Activated naive CD8-positive, alpha-beta T cell treated with anti-CD3 and anti-CD28 coated beads, Interleukin-2, amount 50 U/mL, for 16 hours (primary cell): ENCODE measurements at places on chromosomes 1 and 21.

- no peak for DNase-seq
Measured at GRCh38 chr1:197415221-197415620, 147.2 kb downstream of the CRB1 start.

- no peak for DNase-seq
Measured at GRCh38 chr1:241775021-241775420, 73.0 kb upstream of the EXO1 start.

GRCh38 chr1:9435153-9435636 lies 104.1 kb upstream of the SLC25A33 start:
- no peak for DNase-seq

DNA sequence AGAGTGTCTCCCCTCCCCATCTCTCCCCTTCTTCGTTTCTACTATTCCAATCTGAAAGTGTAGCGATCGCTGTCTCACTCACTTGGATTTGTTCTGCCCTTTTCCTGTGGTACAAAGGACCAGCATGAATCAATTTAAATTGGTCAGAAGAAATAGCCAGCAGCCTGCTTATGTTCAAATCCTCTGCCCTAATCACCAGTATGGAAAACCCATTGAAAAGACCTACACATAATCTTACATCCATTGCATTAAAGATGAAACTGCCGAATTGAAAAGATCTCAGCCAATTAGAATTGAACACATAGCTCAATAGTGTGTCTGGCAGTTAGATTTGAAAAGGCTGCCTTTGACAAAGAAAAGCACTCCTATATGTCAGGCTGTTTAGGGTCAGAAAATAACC lies 122.6 kb downstream of the TNNI3K start:
- DNase-seq: no peak

DNA sequence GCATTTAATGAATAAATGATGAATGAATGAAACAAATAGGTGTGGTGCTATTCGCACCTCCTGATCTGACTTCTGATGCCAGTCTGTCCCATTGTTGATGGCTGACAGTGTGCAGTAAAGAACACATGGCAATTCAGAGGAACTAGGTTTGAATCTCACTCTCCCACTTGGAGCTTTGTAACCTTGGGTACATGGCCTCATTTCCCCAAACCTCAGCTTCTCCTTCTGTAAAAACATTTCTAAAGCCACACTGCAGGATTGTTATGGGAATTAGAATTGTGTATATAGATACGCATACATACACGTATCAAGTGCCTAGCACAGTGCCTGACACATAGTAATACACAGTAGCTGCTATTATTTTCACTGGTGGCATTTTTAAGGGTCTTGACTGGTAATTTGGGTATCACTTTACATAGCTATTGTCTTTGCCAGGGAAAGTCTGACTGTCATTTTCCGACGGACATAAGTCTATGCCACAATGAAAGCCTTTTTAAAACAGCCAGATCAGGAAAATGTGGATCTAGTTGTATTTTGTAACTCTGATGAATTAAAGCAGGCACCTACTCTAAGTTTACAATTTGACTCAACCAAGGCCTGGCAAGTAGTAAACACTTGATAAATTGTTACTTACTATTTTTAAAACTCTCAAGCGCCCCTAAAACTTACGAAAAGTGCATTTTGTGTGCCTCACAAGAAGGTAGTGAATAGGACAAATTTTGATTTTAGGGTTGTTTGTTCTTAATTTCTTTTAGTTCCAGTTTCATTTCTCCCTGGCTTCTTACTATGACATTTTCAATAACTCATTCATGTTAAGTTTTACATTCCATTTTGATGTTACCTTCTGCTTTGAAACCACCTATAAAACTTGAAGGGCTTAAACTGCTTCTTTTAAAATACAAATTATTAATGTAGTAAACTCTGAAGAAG lies 164.4 kb downstream of the SDCCAG8 start:
- DNase-seq: no peak

DNA sequence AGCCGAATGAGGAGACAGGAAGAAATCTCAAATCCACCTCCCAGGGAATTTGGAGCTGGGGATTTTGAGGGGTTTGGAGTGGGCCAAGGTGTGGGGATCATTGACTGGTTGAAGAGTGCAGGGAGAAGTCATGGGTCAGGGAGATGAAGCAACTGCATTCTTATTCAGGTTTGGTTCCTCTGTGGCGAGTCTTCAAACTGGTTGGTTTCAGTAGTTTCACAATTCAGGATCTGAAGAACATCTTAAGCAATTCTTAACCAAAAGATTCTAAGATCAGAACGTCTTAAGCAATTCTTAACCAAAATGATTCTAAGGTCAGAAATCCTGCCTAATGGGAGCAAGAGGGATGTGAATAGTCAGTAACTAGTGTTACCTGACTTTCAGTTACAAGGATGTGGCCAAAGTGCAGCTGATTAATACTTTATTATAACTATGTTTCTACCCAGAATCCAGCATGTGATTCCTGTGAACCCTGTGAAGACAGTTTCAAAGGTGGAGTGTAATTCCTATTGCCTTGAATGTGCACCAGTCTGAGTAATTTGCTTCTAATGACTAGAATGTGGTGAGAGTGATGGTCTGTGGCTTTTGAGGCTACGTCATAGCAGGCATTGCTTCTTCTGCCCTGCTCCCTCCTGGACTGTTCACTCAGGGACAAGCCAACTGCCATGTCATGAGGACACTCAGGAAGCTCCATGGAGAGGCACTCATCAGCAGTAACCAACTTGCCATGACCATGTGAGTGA lies 61.2 kb downstream of the OLFML3 start:
- no peak for DNase-seq

- DNase-seq: no peak
Measured at GRCh38 chr1:62906428-62906886, 122.5 kb downstream of the ATG4C start.
